ENCODE measurements at places on chromosomes 3 and 15.

- no peak for DNase-seq
Measured at GRCh38 chr15:20340931-20341661, 200.5 kb downstream of the GOLGA6L6 start.

DNA sequence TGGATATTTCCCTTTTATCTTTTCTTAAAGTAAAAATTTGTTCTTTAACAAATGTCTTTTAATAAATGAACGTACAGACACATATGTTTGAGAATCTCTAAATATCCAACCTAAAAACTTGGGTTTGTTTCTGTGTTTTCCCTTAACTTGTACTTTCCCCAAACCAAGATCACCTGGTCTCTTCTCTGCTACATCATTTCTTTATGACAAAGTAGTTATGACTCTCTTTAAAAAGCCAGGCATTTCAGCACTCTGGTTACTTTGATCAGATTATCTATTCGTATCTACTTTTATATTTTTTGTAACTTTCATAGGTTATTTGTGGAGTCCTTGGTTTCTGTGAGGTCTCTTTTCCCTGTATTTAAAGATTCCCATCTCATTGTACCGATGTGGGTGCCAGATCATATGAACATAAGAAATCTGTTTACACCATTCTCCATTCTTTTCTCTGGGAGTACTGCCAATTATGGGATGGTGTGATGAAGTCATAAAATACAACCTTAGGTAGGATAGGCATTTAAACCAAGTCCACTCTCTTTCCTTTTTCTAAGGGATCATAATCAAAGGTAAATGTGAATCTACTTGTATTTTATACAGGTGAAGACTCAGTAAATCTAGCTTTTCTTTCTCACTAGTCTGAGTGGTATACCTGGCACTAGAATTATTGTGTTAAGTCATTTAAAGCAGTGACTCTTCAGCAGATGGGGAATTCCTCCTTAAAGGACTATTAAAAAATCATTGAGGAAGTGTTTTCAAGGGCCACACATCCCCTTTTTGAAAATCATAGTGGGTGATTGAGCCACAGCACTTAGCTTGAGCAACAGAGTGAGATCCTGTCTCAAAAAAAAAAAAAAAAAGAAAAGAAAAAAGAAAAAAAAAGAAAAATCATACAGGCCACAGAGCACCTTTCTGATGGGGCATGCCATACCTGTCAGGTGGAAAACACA, 12.4 kb upstream of the NFKBIZ start:
- no peak for DNase-seq

- DNase-seq = no peak
Measured at GRCh38 chr3:159866201-159866746, 122.4 kb upstream of the IL12A start.

DNA sequence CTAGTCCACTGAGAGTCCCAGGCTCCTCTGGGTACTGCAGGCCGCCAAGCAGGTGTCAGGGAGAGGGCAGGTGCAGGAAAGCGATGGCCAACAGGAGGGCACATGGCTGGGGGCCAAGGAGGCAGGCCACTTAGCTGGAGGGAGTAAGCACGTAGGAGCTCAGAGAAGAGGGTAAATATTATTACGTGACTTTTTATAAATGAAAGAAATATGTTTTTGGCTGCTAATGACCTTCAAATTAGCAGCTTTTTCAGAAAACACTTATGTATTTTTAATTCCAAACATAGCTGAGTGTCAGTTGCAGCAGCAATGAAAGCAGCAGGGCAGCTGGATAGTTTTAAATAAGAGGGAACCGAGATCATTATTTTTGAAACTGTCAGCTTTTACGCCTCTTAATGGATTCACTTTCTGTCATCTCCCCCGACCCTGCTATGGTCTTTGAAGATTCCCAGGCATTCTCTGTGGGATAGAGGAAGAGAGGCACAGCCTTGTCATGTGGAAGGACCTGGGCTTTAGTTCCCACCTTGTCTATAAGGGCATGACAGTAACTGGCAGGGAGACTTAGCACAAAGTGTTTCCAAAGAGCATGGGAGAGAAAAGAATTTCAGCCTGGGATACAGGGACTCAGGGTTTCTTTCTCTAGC, 477.1 kb downstream of the EPHB1 start:
- no peak for DNase-seq

GRCh38 chr15:94125698-94126097, 105.7 kb upstream of the MCTP2 start:
- no peak for DNase-seq

- DNase-seq = no peak
Measured at GRCh38 chr15:65275104-65275727, 11.5 kb downstream of the PARP16 start.

DNA sequence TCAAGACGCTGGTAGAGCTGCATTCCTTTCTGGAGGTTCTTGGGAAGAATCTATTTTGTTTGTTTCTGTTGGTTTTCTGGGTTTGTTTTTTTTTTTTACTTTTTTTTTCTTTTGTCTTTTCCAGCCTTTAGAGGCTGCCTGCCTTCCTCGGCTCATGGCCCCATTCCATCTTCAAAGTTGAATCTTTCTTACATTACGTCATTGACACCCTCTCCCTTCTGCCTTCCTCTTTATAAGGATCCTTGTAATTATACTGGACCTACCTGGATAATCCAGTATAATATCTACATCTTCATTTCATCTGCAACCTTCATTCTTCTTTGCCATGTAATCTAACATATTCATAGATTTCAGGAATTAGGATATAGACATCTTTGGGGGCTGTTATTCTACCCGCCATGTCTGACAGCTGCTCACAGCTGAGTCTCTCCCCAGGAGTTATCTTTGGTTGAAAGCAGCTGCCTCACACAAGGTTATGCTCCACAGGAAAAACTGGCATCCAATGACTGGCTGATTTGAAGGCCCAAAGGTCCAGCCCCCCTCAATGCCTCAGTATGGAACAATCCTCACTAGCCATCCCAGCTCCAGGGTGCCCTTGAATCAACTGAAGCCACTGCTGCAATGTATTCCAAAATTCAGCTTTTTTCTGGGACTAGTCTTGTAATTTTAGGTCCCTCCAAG, 38.4 kb upstream of the THBS1 start:
- DNase-seq = no peak

- no peak for DNase-seq
Measured at GRCh38 chr15:56613811-56614210, 119.5 kb downstream of the ZNF280D start.

GRCh38 chr15:60283936-60284335, 113.8 kb downstream of the ANXA2 start:
- DNase-seq = no peak

- no peak for DNase-seq
Measured at GRCh38 chr3:138284079-138284478, 45.6 kb downstream of the NME9 start.

DNA sequence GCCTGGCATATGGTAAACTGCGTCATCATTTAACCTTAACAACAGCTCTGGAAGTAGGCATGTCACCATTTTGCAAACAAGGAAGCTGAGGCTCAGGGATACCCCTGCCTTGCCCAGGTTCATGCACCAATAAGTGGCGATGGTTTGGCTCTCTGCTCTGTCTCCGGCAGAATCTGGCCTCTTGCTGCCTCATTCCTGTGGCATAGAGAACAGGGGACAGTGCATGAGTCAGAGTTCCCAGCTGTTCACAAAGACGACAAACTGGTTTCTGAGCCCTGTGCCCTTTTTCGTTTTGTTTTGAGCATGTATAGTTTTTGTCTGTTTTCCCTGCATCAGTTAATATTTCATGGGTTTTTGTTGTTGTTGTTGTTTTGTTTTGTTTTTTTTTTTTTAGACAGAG, 236.8 kb downstream of the OPA1 start:
- DNase-seq = no peak

- no peak for DNase-seq
Measured at GRCh38 chr15:98653686-98654085, 5.3 kb downstream of the IGF1R start.

DNA sequence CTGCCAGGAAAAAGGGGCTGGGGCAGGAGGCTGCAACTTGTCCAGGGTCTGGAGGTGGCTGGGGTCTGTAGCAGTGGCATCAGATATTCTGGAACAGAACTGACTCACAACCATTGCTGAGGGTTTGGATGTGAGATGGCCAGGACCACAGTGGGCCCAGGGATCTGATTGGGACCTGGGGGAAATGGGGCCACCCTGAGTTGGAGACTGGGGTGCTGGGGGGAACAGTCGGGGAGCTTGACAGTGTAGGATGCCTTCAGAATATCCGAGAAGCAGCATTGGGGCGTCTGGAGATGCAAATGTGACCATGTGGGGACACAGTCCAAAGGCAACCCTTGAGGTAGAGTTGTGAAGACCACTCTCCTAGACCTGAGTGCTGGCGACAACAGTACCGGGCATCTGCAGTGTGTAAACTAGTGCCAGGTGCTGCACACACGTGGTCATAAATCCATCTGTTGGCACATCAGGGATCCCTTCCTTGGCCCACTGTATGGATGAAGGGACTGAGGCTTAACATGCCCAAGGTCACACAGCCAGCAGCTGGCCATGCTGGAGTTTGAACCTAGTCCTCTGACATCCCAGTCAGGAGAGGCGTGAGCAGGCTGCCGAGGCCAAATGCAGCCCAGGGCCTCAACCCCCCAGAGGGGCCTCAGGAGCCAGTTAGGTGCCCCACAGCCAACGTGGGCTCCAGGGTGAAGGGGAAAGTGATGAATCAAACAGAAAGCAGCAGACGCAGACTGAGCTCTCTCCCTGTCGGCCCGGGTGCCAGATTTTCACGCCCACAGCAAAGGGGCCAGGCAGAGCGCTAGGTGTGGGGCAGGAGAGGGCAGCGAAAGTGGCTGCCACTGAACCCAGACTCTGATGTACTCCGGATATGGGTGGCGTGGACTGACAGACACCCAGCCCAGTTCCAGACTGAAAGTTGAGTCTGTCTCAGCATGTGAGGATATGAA, 18.8 kb downstream of the HEMK1 start:
- DNase-seq = peak; percentile 71

GRCh38 chr3:170598091-170598502, 12.2 kb upstream of the SLC7A14 start:
- DNase-seq = no peak

GRCh38 chr3:191030491-191030890, 168.0 kb upstream of the GMNC start:
- no peak for DNase-seq

- no peak for DNase-seq
Measured at GRCh38 chr15:43249236-43249635, 17.5 kb downstream of the TGM5 start.

DNA sequence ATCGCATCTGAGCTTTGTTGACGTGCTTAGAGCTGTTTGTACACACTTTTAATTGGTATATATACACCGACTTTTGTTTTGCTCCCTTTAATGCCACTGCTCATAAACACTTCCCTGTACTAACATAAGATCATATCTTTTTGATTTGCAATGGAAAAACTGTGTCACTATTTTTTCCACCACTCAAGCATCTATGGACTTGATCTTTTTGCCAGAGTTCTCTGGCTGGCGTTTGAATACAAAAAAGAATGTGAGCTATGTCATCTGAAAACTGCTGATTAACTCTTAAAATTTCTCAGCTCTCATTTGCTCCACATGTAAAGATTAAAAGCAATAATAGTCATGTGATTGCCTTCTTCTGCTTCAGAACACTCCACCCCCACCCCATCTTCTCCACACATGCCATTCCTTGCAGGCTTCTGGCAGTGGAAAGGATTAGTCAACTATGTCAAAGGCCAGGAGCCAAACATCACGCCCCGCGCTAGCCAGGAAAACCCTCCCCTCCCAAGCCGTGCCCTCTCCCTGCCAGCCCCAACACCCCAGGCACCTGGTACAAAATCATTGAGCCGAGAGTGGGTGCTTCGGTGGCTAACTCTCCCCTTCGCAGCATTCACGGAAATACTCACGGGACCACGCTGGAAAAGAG, 123.4 kb upstream of the MEF2A start:
- no peak for DNase-seq

- no peak for DNase-seq
Measured at GRCh38 chr15:63344731-63345390, 36.8 kb downstream of the CA12 start.

- no peak for DNase-seq
Measured at GRCh38 chr3:151578495-151578894, 117.6 kb upstream of the IGSF10 start.

- no peak for DNase-seq
Measured at GRCh38 chr3:125271127-125271526, 58.6 kb upstream of the SLC12A8 start.

- DNase-seq = no peak
Measured at GRCh38 chr15:99051308-99051707, 43.7 kb upstream of the PGPEP1L start.

GRCh38 chr15:82978438-82978837, 7.6 kb upstream of the RAMAC start:
- DNase-seq = no peak

GRCh38 chr3:179020112-179020511, 51.5 kb downstream of the ZMAT3 start:
- DNase-seq = no peak

GRCh38 chr3:149186721-149187120, 34.9 kb downstream of the CP start:
- DNase-seq = no peak

GRCh38 chr15:95973566-95974256, 356.8 kb upstream of the NR2F2 start:
- DNase-seq = no peak

- no peak for DNase-seq
Measured at GRCh38 chr3:22779737-22780136, 423.4 kb upstream of the UBE2E2 start.

GRCh38 chr15:38002883-38003477, 68.5 kb downstream of the TMCO5A start:
- peak; percentile 10 for DNase-seq
